ENCODE measurements at places on chromosomes 3 and 15. TPM values are rescaled to one million over a fixed set of nuclear protein-coding genes. Genes with fewer than 3 reads are reported as not detected.

GRCh38 chr3:196796317-196796716, 56.7 kb downstream of the PAK2 start:
- DNase-seq, result no peak

- no peak for DNase-seq
Measured at GRCh38 chr15:47301481-47301880, 415.8 kb upstream of the SEMA6D start.

DNA sequence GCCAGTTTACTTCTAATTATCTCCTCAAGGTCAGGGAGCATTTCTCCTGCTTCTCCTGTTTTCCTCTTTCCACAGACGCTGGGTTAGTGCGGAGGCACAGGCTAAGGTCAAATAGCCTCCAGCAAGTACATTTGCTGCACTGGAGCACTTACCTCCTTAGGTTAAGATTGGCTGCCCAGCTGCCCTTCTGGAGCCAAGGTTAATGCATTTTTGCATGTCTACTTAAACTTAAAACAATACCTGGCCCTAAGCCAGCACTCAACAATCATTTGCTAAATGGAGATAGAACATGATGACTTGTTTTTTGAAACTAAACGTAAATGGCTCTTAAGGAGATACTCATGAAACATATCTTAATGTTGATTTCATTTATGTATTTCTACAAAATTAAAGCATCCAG, 83.5 kb downstream of the SSR3 start:
- DNase-seq, result no peak

Gene SEMA6D
- total RNA-seq, result 1.1 TPM

Gene AGBL1
- not detected for total RNA-seq

Gene PLA1A
- total RNA-seq, result not detected

Measured in MCF 10A (cell line).